Stimulated activated CD4-positive, alpha-beta T cell treated with anti-CD3 and anti-CD28 coated beads, Interleukin-12 subunit alpha, Interleukin-12 subunit beta, amount 100 ng/mL, for 48 hours (primary cell): ENCODE measurements at places on chromosomes 16 and 17.

- no peak for DNase-seq
Measured at GRCh38 chr16:50668368-50669008, 12.6 kb downstream of the SNX20 start.

DNA sequence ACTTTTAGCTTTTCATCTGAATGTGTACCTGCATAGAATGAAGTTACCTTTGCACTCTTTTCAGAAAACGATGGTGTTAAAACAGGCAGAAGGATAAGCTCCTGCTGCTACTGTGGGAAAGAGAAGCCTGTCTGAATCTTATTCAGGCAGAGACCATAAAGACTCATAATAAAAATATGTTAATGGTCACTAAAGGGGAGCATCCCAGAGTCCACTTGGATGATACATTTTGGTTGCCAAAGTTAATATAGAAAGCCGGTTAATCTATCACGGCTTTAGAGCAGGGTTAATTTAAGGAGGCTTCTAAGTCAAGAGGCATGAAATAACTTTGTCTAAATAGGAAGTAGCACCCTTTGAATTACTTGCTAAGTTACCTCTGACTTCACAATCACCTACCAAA lies 2.9 kb downstream of the MARCHF10 start:
- DNase-seq: no peak

- DNase-seq: no peak
Measured at GRCh38 chr17:8966926-8967325, 1.4 kb upstream of the PIK3R5 start.

GRCh38 chr16:28025631-28026030 lies 37.9 kb downstream of the GSG1L start:
- no peak for DNase-seq

DNA sequence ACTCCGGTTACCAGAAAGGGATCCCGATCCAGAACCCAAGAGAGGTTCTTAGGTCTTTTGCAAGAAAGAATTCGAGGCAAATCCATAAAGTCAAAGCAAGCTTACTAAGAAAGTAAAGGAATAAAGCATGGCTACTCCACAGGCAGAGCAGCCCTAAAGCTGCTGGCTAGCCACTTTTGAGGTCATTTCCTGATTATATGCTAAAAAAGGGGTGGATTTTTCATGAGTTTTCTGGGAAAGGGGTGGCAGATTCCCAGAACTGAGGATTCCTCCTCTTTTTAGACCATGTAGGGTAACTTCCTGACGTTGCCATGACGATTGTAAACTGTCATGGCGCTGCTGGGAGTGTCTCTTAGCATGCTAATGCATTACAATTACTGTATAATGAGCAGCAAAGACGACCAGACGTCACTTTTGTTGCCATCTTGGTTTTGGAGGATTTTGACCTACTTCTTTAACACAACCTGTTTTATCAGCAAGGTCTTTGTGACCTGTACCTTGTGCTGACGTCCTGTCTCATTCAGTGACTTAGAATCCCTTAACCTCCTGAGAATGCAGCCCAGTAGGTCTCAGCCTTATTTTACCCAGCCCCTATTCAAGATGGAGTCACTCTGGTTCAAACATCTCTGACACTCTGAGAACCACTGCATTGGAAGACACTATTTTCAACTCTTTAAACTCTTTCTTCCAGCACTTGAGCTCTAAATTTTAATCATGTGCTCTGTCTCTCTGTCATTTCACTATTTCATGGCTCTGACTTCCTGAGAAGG lies 203.6 kb upstream of the CACNG3 start:
- no peak for DNase-seq

DNA sequence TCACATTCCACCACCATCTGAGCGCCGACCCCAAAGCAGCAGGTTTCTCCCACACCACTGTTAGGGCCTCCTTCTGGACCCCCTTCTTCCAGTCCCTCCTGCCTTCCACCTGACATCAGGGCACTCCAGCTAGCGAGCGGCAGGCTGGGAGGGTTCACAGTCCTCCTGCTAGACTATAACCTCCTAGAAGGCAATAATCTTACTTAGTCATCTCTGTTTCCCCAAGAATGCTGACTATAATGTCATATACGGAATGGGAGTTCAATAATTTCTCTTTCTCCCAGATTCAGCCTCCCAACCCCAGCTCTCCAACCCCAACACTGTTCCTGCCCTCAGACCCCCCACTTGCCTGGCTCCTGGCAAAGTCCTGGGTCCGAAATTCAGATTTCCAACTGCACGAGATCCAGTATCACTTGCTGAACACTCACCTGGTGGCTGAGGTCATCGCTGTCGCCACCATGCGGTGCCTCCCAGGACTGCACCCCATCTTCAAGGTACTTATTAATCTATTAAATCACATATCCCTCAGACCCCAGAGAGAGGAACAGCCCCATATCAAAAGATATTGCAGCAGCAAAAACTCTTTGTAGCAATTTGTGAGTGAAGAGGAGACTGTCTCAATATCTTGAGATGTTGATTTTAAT lies 5.6 kb downstream of the ALOX12 start:
- no peak for DNase-seq

DNA sequence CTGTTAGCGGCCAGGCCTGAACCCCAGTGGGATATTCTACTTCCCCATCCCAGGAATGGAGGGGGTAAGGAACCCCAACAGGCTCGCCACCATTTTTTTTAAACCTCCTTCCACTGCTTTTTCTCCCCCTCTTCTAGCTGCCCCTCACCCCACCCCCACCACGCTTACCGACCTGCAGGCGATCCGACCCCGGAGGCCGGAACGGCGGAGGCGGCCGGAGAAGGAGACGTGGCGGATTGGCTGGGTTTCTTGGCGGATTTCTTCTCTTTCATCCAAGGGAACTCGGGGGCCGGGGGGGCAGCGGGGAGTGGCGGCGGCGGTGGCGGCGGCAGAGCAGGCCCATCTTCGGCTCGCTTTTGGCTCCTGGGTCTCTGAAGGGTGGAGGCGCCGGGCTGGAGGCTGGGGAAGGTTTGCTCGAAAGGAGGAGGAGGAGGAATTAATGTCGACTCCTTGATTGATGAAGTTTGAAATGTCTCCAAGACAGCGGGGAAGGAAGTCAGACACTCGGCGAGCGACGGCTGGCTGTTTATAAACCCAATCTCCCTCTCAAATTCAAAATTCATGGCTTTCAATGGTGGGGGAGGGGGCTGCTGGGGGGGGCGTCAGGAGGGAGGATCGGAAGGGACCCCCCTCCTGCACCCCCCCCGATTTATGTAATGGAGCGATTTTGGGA lies 424 bp downstream of the HOXB2 start:
- DNase-seq: no peak

DNA sequence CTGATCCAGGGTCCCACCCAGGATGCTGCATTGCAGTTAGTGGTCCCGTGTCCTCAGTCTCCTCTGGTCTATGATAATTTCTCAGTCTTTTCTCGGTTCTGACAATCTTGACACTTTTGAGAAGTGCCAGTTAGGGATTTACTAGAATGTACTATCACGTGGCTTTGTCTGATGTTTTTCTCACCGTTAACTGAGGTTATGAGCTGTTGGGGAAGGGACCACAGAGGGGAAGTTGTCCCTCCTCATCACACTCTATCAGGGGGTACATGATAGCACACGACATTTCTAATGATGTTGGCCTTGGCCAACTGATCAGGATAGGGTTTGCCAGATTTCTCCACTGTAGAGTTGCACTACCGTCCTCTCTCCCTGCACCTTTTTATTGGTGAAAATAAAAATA lies 250.9 kb upstream of the SDK2 start:
- DNase-seq: no peak
